GM12864 (cell line): ENCODE measurements at places on chromosomes 7 and 10.

DNA sequence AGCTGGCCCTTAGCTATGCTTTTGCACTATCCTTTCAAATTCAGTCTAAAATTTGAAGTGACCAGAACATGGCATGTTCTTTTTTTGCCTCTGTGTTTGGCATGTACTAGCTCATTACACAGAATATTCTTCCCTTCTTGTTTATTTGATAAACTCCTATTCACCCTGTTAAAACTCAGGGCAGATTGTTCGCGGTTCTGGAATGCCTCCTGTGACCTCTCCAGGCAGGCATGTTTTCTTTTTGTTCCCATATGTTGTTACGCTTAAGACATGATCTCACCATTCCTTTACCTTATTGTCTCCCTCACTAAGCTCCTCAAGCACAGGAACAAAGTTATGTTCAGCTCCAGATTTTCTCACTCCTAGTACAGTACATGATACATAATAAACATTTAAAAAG, 181.7 kb downstream of the CCSER2 start:
- DNase-seq, result no peak

DNA sequence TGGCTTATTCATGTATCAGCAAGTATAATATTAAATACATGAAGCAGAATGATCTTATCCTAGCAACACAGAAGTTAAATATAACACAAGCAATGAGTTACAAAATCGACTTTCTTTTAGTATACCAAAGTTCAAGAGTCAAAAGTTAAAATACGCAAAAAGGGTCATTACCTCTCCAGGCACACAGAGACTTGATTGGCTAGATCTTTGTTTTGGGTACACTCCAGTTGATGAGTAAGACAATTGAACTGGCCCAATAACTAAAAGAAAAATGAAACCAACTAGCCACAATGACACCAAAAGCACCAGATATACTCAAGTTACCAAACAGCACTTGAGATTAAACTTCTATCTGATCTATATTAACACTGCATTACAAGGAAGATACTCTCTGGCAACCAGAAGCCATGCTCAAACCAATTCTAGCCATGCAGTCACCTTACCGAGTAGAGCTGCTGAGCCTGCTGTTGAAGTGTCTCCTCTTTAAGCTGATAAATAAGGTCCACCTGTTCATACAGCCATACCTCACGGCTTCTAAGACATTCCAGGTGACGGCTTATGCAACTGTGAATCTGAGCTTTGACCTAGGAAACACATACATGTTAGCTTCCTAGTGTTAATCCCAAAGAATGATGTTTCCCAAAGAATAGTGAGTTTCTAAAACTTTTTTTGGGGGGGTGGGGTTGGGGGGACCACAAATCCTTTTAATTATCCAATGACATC, 15.6 kb downstream of the NCOA4 start:
- DNase-seq, result no peak

DNA sequence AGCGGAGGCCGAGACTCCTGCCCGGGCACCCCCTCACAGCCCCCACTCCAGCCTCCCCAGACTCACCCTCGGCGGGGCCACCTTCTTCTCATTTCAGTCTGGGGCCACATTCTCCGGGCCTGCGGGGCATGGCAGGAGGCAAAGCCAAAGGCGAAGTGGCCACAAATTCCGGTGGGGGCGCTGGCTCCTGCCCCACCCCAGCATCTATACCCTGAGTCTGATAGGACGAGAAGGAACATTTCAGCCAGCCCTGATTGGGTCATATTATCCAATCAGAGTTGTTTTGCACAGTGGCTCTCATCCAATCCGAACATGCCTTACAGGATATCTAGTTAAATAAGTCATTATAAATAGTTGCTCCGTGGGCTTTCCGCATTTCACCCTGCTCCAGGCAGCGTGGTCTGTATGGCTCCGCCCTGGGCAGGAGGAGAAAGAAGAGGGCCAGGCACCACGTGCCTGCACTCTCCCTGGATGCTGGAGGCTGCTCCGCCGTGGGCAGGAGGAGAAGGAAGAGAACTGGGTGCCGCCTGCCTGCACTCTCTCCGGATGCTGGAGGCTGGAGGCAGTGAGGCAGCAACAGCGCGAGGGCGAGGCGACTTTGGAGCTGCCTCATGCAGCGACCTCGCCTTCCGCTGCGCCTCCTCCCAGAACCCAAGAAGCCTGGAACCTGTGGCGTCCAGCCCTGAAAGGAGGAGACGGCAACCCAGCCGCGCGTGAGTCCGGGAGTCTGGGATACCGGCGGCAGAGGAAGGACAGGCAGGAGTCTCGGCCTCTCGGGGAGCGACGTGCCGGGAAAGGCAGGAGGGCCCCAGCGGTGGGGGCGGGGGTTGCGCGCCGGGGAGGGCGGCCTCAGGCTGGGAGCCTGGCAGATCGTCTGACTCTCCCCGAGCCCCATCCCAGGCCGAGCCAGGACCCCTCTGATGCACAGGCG, 162.9 kb downstream of the ZNF33B start:
- no peak for DNase-seq

DNA sequence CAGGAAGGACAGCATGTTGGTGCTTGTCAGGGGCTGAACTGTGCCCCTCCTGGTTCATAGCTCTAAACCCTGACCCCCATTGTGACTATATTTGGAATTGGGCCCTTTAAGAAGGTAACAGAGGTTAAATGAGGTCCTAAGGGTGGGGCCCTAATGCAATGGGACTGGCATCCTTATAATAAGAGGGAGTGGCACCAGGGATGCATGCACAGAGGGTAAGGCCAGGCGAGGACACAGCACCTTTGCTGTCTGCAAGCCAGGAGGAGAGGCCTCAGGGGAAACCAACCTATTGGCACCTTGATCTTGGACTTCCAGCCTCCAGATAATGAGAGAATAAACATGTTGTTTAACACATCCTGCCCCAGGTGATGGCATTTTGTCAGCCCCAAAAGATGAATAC, 61.3 kb upstream of the EBF3 start:
- no peak for DNase-seq

GRCh38 chr10:124632566-124632965, 111.6 kb downstream of the FAM53B start:
- DNase-seq, result no peak

DNA sequence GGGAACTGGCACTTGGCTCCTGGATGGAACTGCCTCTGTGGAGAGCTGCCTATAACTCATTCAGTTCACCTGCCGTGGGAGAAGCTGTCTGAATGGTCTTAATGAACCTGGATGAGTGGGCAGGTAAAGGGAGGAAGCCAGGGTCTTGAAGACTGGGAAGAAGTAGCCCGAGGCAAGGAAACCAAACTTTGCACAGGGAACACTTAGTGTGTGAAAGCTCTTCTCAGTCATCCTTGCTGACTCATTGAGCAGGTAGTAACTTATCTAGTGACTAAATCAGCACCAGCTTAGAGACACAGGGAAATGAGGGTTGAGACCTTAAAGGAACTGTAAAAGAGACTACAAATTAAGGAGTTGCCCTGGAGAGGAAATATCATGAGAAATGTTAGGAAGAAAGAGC, 9.9 kb downstream of the LRRC4 start:
- DNase-seq, result no peak

- no peak for DNase-seq
These were observed 6.9 kb upstream of the PRKAG2 start for GRCh38 chr7:151883857-151884256.

GRCh38 chr7:2090526-2091520, 141.9 kb downstream of the MAD1L1 start:
- DNase-seq, result no peak

DNA sequence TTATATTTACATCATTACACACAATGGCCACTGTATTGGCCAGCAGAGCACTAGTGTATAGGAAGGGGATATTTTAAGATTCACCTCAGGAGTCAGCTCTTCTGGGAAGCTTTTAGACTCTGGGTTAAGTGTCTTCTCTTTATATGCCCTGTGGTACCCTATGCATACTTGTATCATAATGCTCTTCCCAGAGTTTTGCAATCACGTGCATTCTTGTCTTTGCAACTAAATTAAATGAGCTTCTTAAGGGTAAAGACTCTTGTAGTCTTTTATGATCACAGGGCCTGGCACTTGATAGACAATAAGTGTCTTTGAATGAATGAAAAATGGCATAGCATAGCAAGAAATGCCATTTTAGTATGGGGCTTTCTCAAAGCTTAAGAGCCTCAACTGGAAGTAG, 35.4 kb upstream of the ARMS2 start:
- no peak for DNase-seq

- DNase-seq, result no peak
These were observed 51.4 kb downstream of the MICALL2 start for GRCh38 chr7:1407892-1408291.

DNA sequence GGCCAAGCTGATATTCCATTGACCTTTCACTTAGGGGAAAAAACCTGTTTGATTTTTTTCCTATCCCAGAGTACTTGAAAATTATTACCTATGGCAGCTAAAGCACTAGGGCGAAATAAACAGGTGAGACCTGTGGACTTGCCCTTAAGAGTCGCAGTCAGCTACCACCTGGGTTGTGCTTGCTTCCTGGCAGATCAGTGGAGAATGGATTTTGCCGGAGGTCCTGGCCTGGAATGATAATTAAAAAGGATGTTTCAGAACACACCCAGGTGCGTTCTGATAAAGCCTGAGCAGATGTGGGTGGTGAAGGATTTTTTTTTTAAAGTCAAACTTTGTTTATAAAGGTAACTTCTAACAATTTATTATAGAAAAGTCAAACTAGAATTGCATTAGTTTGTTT, 59.1 kb downstream of the AUTS2 start:
- no peak for DNase-seq

GRCh38 chr7:7798510-7798909, 80.1 kb upstream of the RPA3 start:
- DNase-seq, result no peak

DNA sequence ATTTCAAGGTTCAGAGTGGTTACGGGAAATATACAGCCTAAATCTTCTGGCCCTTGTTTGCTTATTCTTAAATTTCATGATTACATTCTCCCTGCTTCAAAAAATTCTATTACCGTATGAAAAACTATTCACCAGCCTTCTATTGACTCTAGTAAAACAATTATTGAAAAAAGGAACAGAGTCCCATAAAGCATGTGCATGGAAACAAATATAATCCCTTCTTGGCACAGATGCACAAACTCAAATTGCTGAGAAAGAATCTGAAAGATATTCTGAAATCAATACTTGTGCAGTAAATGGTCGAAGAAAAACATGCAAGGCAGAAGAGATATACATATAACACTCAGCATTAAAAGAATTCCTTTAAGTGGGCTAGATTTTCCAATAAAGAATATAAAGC, 83.6 kb downstream of the LRRN3 start:
- no peak for DNase-seq

DNA sequence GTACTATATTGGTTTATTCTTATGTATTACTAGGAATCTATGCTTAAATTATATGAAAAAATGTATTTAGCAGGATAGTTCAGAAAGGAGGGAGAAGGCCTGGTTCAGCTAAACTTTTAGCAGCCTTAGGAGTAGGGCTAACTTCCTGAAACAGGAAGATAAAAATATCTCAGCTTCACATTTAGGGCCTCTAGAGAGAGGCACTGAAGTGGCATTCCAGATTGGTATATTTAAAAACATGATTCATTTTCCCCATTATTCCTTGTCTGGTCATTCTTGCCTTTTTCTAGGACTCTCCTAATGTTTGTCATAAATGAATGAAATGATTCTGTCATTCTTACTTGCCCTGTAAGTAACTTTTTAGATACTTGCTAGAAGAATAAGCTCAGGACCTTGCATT, 63.0 kb upstream of the CYP26C1 start:
- no peak for DNase-seq

DNA sequence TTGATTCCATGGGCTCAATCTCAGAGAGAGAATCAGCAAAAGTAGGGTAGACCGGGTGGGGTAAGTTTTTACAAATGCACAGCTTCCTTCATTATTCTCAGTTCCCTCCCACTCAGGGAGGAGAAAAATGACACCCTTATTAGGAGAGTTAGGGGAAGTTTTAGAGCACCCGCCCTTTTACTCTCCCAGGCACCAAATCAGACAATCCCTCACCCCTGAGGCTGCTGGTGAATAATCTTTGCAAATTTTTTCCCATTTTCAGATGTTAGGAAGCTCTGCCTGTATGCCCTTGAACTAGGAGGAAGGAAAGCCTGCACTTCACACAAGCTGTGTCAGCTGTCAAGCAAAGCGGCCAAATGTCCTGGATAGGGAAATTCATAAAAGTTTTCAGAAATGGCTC, 834.9 kb downstream of the GRID1 start:
- DNase-seq, result no peak

GRCh38 chr7:158902427-158902826, 46.1 kb downstream of the DYNC2I1 start:
- no peak for DNase-seq

DNA sequence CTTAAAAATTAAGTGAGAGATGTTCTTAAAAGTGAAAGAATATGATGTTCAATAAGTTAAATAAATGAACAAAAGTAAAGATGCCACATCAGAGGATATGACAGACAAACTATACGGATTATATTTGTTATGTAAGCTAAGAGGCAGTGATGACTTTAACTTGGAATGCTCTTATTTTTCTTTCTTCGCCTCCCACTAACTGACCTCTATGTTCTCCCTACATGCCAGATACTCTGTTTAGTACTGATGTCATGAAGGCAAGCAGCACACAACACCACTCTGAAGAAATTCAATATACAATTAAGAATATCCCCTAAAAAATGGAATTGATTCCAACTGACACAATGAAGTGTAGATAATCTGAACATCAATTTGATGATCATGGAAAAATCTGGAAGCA, 223.4 kb downstream of the DOCK4 start:
- DNase-seq, result no peak

- no peak for DNase-seq
These were observed 44.0 kb downstream of the CAPZA2 start for GRCh38 chr7:116906391-116906790.

GRCh38 chr10:114635797-114636550, 22.1 kb downstream of the ABLIM1 start:
- no peak for DNase-seq

DNA sequence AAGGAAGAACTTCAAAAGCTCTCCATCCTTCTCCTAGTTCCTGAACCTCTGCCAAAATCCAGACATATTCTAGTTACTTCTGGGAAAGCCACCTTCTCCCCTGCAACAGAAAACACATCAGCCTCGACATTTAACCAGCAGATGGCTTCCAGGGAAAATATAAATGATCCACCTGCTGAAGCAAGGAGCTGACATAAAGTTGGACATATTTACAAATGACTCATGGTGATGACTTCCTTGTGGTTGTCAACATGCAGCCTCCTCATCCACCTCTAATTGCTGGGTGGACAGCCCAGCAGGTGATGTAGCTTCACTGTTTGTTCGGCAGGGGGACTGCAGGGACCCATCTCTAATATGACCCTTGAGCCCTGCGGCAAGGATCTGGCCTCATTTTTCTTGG, 266.0 kb downstream of the C7orf25 start:
- no peak for DNase-seq

- no peak for DNase-seq
These were observed 12.5 kb upstream of the NKX2-3 start for GRCh38 chr10:99520040-99520846.

- no peak for DNase-seq
These were observed 36.8 kb downstream of the HK1 start for GRCh38 chr10:69315100-69315542.

GRCh38 chr10:125062914-125063230, 97.5 kb downstream of the CTBP2 start:
- no peak for DNase-seq

GRCh38 chr7:85103962-85104361, 82.9 kb downstream of the SEMA3D start:
- DNase-seq, result no peak
